ENCODE measurements at places on chromosomes 1 and 21.

DNA sequence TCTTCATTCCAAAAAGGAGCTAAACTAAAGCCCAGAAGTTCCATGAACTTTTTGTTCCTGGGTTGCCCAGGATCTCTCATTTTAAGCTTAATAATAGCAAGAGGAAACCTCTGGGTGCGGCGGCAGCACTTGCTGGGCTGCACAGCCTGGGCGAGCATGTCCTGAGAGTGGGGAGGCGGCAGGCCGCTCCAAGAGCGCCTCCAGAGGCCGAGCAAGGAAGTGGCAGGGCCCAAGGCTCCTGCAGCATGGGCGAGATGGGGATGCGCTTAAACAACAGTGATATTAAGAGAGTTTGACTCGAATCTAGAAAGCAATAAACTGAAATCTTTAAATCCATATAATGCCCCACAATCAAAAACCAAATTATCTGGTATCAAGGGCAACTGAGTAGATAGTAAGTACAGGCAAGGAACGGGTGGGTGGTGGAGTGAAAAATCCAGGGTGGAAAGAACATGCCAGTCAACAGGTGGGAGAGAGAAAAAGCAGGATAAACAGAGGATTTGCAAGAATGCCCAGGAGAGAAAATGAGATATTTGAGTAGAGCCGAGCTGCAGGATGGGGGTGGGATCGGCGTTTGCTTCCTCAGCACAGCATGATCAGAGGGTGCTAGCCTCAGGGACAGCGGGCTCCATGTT lies 14.1 kb upstream of the TNR start:
- peak; percentile 2 for DNase-seq

DNA sequence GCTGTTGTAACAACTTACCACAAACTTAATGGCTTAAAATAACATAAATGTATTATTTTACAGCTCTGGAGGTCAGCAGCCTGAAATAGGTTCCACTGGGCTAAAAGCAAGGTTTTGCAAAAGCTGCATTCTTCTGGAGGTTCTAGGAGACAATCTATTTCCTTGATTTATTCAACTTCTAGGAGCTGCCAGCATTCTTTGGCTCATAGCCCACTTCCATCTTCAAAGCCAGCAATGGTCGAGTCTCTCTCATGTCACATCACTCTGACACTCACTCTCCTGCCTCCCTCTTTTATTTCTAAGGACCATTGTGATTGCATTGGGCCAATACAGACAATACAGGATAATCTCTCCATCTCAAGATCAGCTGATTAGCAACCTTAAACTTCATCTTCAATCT lies 15.1 kb upstream of the FOXJ3 start:
- DNase-seq, result no peak

DNA sequence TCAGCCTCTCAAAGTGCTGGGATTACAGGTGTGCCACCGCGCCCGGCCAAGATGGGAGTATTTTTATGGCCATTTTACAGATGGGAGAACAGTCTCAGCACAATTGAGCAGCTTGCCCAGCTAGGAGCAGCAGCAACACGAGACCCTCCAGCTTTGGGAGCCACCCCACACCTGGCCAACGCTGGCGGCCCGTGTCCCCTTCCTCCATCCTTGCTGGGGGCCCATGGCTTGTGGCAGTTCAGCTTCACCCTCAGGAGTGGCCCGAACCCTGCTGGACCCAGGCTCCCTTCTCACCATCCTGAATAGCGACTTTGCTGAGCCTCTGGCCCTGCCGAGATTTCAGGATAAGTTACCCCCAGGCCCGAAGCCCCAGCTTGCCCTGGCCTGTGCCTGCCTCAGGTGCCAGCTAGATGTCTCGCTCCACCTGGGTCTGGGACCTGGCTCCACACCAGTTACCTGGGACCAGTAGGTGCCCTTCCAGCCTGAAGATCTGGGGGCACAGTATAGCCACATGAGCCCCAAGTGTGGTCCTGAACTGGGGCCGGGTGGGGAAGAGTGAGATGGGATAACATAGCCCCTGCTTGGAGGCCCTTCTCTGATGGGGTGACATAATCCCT lies 19.2 kb downstream of the SLC66A1 start:
- no peak for DNase-seq

DNA sequence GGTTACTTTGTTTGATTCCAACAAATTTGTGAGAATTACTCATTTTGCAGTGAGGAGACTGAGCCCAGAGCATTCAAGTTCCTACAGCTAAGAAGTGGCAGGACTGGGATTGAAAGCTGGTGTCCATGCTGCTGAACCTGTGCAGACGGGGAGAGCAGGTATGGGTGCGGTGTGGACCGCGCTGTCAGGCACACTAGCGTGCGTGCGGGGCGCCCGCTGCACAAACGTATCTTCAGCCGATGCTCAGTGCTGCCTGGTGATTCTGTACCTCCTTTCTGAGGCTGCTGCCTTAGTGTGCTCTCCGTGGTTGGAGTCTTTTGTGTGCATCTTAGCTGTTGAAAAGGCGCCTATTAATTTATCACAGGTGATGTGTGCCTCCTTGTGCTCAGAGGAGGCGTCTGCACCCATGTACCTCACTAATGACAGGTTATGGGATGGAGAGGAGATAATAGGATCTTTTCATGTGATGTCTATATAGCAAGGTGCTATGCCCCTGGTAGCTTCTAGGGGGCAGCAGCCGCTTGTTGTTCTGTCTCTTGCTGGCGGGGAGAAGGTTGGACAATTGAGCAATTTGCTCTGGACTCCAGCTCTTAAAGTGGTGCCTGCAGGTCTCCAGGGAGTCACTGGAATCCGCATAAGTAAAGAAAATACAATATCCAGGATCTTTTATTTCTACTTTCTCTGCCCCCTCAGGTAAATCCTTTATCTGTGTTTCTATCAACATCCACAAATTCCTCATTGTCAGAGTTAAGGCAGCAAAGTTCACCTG lies 32.5 kb downstream of the PEX14 start:
- no peak for DNase-seq

Measured in activated CD8-positive, alpha-beta memory T cell treated with anti-CD3 and anti-CD28 coated beads for 48 hours (primary cell).